ENCODE measurements at places on chromosomes 11 and 22.

GRCh38 chr22:43000441-43001175 lies 14.3 kb downstream of the PACSIN2 start:
- DNase-seq = peak; percentile 65

DNA sequence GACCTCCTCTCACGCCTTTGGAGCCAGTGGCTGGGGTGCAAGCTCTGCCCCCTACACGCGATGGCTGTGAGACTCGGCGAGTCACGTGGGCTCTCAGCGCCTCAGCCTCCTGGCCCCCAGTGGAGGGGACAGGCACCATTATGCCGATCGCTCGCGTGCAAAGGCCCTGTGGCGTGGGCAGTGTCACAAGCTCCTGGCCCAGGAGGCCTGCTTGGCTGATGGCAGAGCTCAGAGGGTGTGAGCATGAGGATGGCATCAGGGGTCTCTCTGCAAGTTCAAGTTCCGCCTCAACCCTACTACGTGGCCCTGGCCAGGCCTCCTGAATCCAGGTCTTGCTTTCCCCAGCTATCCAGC lies 90.8 kb upstream of the KCNQ1OT1 start:
- no peak for DNase-seq

DNA sequence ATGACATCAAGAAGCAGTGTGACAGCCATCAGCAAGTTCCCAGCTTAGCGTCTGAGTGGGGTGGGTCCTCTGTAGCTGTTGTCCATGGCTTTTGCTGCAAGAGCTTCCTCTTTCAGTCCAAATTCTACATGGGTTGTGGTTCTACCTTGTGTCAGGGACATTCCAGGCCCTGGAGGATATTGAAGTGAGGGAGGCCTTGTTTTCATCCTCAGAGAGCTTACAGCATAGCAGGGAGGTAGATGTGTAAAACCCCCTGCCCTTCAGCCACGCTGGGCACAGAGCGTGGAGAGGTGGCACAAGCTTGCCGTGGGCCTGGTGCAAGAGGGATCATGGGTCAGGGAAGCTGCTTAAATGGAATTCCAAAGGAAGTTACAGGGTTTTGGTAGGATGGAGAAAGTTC lies 93.9 kb downstream of the GRIK4 start:
- DNase-seq = no peak

DNA sequence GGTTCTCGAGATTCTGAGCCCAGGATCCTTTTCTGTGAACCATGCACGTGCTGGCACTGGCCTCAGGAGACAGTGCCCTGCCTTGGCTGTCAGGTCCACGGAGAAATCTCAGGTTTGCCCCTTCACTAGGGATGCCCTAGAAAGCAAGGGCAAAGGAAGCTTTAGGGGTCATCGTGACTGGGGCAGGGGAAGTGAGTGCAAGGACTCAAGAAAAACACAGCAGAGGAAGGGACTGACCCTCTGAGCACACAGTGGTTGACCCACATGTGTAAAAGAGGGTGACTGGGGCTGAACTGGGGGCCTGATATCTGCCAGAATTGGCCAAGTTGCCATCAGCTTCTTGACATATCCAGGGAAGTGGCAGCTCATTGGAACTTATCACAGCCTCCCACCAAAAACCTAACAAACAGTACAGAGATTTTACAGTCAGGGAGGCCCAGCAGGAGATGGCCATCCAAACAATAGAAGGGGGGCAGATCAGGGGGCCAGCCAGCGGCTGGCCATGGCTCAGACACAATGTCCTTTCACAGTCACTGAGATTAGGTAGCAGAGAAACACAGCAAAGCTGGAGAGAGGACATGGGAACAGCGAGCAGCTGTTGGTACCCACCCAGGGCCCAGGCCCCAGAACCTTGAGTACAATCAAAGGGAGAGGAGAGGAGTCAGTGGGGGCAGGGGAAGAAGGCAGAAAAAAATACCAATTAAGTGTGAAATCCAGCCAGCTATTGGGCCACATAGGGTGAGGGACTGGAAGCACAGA lies 4.4 kb downstream of the TMEM121B start:
- no peak for DNase-seq

GRCh38 chr11:15801616-15802015 lies 554.7 kb downstream of the SOX6 start:
- DNase-seq = peak; percentile 27

DNA sequence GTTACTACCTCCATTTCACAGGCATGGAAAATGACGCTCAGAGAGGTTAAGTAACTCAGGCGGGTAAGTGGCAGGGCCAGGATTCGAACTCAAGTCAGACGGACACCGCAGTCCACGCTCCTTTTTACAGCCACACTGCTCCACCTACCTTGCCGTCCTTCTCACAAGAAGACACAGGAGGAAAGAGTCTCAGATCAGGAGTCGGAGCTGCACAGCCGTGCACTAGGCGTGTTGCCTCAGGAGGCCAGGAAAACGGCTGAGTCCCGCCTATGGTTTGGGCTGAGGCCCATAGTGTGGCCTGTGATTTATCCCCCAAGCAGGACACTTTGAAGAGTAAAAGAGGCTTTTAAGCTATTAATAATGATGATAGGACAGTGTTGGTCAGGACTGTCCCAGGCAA lies 44.7 kb upstream of the CD5 start:
- DNase-seq = no peak

GRCh38 chr11:126925321-126926093 lies 75.1 kb downstream of the KIRREL3 start:
- DNase-seq = peak; percentile 43

- no peak for DNase-seq
Measured at GRCh38 chr11:71358963-71359567, 89.1 kb downstream of the DHCR7 start.

DNA sequence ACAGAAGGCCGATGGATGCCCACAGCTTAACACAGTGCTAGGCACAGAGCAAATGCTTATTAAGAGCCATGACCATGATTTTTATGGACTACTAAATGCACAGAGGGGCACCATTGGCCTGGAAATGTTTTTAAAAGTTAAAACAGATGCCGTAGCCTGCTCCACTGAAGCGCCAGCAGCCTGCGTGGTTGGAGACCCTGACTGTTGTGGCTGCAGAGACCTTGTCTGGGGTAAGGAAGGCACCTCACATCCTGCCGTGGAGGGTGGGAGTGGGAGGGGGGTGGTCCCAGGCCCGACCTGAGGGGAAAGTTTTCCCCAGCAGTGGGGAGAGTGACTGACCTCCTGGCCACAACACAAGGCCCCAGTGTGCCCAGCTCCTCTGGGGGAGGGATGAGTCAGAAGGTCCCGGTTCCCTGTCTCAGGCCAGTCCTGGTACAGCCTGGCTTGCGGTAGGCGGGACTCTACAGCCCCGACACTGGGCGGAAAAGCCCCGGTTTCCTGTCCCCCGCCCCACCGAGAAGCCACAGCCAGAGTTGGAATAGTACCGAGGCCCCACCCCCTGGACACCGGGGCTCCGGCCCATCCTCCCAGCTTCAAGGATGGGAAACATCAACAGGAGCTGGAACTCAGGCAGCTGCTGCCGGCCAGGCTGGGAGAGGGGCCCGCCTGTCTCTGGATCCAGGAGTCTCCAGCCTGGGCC lies 7.0 kb downstream of the CHST1 start:
- peak; percentile 73 for DNase-seq

DNA sequence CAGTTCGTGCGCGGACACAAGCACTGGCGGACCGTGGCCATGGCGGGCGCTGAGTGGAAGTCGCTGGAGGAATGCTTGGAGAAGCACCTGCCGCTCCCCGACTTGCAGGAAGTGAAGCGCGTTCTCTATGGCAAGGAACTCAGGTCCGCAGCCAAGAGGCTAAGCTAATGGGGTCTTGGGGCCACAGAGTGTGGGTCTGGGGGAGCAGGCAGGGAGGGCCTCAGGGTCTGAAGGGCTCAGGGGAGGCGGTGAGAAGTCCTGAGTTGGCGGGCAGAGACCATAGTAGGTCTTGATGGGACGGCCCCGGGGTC lies 188 bp downstream of the UPB1 start:
- no peak for DNase-seq

DNA sequence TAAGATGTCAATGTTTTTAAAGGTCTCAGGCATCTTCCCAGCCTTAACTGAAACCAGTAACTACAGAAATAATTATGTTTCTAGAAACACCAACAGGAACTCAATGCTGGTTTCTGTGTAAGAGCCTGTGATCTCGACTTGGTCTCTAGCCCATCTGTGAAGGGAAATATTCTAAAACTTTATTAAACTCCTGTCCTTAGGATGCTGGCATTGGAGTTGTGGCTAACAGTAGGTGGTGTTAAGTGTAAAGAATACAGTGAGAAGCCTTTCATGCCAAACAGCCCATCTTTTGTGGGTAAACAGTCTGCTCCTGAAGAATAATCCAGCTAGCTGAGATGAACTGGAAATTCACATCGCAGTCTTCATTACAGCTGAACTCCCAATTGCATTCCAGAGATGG lies 133.2 kb downstream of the ADAMTS15 start:
- peak; percentile 37 for DNase-seq

- DNase-seq = no peak
Measured at GRCh38 chr22:17284888-17285287, 65.7 kb upstream of the ADA2 start.

DNA sequence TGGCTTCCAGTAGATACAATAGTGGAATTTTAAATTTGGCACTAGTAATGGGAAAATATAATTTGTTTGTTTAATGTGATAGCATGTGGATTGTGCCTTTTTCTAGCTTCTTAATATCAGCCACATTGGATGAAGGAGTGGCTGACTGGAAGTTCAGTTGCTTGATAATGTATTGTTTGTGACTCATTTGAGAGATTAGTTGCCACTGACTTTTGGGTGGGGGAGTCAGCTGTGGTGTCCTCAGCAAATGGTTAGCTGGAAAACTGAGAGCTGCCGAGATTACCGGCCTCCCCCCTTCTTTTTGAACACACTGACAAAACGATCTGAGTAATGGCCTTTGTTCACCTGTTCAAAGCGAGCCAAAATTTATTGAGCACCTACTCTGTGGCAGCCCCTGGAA lies 5.5 kb downstream of the JAM3 start:
- no peak for DNase-seq

GRCh38 chr11:104630352-104630751 lies 267.9 kb downstream of the CASP12 start:
- DNase-seq = no peak

DNA sequence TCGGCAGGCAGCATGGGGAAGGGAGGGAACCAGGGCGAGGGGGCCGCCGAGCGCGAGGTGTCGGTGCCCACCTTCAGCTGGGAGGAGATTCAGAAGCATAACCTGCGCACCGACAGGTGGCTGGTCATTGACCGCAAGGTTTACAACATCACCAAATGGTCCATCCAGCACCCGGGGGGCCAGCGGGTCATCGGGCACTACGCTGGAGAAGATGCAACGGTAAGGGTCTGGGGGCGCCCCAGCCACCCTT lies 204 bp downstream of the FADS2 start:
- DNase-seq = no peak

DNA sequence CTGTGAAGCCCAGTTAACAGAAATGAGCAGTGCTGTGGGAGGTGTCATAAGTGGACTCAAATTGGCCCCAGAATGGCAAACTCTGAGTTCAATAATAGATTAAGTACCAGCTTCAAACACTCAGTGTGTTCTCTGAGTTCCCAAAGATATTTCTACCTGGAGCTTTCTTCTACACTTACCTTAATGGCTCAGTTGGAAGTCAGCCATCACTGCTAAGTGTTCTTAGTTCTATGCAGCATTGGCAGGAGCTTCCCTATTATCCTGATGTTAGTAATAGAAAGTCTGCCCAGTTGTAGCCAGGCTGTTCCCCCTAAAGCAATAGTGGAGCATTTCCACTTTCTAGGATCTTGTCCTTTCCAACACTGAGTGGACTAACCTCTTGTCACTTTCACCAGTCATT lies 9.7 kb upstream of the PIK3IP1 start:
- no peak for DNase-seq

GRCh38 chr11:30395751-30396150 lies 72.8 kb downstream of the ARL14EP start:
- no peak for DNase-seq

DNA sequence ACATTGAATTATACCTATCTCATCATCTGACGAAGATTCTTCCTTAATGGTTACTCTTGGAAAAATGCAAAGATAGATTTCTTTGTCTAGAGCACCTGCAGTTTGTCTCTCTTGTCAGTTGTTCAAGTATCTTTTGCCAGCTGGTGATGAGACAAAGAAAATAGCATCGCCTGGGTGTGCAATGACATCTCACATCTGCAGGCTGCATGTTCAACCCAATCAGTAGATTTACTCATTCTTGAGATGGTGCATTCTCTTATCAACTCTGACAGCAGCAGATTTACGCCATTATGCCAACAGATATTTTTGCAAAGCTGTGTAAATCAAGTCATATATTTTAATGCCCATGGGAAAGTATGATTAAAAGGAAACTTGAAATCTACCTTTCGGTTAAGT lies 164.6 kb upstream of the PDGFD start:
- no peak for DNase-seq

- no peak for DNase-seq
Measured at GRCh38 chr11:83284501-83285150, 1.5 kb downstream of the CCDC90B start.

- DNase-seq = peak; percentile 86
Measured at GRCh38 chr11:122642472-122642922, 13.0 kb upstream of the UBASH3B start.

DNA sequence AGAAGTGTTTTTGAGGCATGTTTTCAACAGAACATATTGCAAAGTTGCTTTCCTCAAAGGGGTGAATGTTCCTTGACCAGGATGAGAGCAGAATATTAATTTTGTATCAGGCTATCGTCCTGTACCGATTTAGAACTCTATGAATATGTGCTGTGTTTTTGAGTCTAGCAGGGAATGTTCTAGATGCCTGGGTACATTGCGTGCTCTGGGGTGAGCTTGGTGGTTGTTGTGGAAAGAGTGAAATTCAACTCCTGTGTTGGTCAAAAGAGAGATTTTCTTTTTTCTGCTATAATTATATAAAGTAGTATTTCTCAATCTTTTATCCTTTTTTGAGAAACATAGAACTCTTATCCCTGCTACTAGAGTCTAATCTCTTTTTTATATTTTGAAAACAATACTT lies 51.2 kb upstream of the OR4B1 start:
- DNase-seq = no peak

DNA sequence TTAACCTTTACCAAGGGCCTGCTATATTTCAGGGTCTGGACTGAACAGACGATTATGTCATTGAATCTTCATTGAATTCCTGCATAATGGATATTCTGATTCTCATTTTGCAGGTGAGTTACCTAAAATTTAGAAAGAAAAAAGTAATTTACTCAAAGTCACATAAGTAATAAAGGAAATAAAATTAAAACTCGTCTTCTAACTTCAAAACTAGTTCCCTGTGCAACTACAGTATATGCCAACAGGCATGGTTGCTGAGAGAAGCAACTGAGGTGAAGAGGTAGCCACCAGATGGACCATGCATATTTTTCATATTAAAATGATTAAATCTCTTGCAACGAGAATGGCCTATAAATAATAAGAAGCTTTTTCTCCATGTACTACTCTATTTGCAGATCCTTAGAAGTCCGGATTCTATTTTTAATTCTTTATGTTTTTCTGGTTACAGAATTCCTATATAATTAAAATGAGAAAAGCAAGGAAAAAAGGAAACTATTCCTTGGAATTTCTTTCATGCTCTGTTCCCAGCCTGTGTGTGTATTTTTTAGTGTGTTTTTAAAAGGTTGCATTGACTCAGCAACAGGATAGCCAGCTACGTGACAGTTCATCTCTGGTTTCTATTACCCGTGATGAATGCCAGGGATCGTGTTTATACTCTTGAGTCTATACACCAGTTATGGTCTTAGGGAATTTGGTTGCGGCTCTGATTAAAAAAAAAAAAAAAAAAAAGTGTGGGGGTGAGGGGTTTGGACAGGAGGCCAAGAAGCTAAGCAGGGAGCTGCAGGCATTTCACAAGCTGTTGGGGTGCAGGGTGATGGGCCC lies 186.8 kb downstream of the ETS1 start:
- peak; percentile 91 for DNase-seq
